Stimulated activated naive B cell treated with anti-CD40 and anti-IgM and Interleukin-4, amounts not matched to agents 10 μg/mL and 1 μg/mL and 100 μg/mL, for 72 hours (primary cell): ENCODE measurements at places on chromosomes 3 and 15.

DNA sequence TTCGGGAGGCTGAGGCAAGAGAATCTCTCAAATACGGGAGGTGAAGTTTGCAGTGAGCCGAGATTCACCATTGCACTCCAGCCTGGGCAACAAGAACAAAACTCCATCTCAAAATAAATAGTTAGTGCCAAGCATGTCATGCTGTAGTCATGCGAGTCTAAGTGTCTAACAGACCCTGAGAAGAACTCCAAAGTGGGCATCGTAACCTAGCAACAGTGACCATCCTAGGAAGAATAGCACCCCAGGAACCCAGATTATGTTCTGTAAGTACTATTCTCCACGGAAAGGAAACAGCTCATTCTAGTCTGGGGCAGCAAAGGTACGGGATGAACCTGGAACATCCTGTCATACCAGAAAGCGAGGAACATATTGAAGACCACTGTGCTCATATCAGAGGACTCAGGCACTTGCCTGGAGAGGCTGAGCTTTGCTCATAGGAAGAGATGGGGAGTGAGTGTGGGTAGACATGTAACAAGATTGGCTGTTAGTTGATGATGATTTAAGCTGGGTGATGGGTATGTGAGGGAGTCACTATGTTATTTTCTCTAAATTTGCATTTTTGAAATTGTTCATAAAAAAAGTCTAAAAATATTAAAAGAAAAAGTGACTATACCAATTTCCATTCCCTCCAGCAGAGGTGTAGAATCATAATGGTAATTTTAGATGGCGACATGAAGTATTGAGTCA is 31.7 kb downstream of the BCL2L10 start:
- peaks cover 7% of the 10 kb centered on the region for H3K27me3 ChIP-seq
- DNase-seq = no peak
- no peak overlapping the region for H3K4me3 ChIP-seq
- H3K4me1 ChIP-seq = peaks cover 24% of the 10 kb centered on the region
- H3K27ac ChIP-seq = no peak overlapping the region

- no peak overlapping the region for H3K4me3 ChIP-seq
- peaks cover 9% of the 10 kb centered on the region for H3K27me3 ChIP-seq
- H3K4me1 ChIP-seq = peaks cover 4% of the 10 kb centered on the region
- no peak overlapping the region for H3K27ac ChIP-seq
- DNase-seq = no peak
Observed at GRCh38 chr3:56938530-56938929, 121.9 kb upstream of the SPATA12 start.

DNA sequence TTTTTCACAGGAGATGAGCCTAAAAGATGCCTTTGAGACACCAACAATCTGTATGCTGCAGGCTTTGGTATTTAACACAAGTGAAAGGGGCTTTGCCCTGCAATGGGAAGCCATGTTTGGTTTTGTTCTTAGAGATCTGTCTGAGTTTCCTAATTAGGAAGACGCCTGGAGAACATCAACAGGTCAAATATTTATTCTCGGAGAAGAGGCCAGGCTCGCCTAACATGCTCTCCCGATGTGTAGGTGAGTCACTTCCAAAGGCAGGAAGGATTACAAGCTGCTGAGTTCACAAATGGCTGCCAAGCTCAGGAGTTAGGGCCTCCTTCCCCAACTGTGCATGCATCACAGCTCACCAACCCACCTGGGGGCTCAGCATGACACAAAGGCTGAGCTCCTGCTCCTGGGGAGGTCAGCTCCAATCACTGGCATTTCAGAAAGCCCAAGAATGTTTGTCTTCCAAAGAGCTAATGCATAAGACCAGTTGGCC is 119.5 kb upstream of the PRICKLE2 start:
- no peaks in the 10 kb centered on the region for H3K36me3 ChIP-seq
- H3K27me3 ChIP-seq = no peaks in the 10 kb centered on the region
- no peaks in the 10 kb centered on the region for H3K4me1 ChIP-seq
- no peak for DNase-seq
- no peak overlapping the region for H3K4me3 ChIP-seq
- no peak overlapping the region for H3K27ac ChIP-seq

DNA sequence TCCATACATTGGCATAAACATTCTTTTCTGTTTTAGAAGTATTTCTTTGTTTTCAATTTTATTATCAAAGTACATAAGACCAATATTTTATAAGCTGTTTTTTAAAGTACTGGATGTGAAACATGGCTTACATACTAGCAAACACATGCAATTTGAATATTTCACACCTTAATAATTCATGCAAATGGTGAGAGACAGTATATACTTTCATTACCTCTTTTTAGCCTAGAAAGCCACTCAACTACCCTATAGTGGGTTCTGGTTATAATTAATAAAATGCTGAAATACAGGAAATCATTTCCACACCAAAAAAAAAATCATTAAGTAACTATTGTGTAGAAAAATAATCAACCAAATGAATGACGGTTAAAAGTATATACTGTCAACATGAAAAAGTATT is 38.5 kb upstream of the MELTF start:
- DNase-seq = no peak
- no peaks in the 10 kb centered on the region for H3K27me3 ChIP-seq
- peaks cover 26% of the 10 kb centered on the region for H3K36me3 ChIP-seq
- H3K27ac ChIP-seq = no peak overlapping the region
- peaks cover 10% of the 10 kb centered on the region for H3K4me1 ChIP-seq

DNA sequence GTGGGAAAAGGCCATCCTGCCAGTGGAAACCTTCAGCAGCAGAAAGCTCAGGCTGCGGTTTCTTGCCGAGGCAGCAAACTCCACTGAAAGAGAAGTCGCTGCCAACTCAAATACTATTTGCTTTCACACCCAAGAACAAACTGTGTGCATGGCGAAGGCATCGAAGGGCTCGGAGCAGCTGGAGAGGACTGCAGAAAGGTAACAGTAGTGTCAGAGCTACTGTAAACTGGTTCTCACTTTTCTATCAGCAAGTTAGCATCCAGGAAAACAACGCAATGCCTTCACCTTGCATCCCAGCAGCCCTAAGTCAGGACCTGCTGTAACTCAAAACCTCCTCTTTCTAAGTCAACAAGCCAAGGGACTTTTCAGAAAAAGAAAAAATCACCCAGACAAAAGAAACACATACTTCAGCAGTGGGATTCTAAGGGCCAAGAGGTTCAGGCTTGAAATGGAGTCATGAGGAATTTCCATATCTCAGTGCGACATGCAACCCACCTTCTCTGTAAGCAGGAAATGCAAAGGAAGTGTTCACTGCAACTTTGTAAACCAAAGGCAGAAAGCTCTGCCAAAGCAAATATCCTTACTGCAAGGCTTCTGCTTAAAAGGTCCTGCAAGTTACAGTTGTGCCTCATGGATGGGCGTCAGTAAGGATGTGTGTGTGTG is 193.5 kb downstream of the FOXP1 start:
- H3K36me3 ChIP-seq = peaks cover 8% of the 10 kb centered on the region
- DNase-seq = no peak
- H3K27me3 ChIP-seq = no peaks in the 10 kb centered on the region
- peaks cover 77% of the 10 kb centered on the region for H3K4me1 ChIP-seq
- peak overlapping the region; percentile 75 for H3K4me3 ChIP-seq
- H3K27ac ChIP-seq = peak overlapping the region; percentile 92

DNA sequence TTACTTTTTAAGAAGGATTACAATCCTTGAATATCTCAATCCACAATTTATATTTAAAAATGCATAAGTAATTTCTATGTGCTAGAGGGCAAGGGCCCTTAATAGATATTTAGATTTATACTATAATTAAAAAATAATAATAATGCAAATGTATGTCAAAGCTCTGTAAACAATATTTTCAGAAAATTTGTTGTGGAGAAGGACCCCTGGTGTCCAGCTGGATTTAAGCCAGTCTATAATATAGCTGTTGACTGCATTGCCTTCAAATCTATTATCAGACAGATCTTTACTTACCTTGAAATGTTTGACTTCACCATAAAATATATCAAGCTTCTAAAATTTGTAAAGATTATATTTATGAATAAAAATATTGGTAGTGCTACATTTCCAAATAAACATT is 65.6 kb downstream of the ZBTB20 start:
- H3K27me3 ChIP-seq = no peaks in the 10 kb centered on the region
- H3K36me3 ChIP-seq = peaks cover 5% of the 10 kb centered on the region
- peaks cover 7% of the 10 kb centered on the region for H3K4me1 ChIP-seq
- no peak for DNase-seq

DNA sequence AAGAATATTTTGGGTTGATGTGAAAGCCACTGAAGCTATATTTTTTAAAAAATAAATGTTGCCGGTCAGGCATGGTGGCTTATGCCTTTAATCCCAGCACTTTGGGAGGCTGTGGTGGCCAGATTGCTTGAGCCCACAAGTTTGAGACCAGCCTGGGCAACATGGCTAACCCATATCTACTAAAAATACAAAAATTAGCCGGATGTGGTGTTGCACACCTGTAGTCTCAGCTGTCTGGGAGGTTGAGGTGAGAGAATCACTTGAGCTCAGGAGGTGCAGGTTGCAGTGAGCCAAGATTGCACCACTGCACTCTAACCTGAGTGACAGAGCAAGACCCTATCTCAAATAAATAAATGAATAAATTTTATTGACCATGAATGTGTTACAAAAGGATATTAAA is 39.6 kb downstream of the GOLM2 start:
- no peaks in the 10 kb centered on the region for H3K4me1 ChIP-seq
- H3K4me3 ChIP-seq = no peak overlapping the region

GRCh38 chr3:139201446-139202225 is 142.2 kb upstream of the MRPS22 start:
- peak overlapping the region; percentile 37 for H3K27ac ChIP-seq
- peaks cover 2% of the 10 kb centered on the region for H3K4me1 ChIP-seq
- no peak overlapping the region for H3K4me3 ChIP-seq
- no peak for DNase-seq
- H3K36me3 ChIP-seq = no peaks in the 10 kb centered on the region

- no peaks in the 10 kb centered on the region for H3K36me3 ChIP-seq
- peaks cover 36% of the 10 kb centered on the region for H3K27me3 ChIP-seq
- DNase-seq = no peak
- peaks cover 19% of the 10 kb centered on the region for H3K4me1 ChIP-seq
- no peak overlapping the region for H3K4me3 ChIP-seq
Observed at GRCh38 chr3:13198264-13198879, 125.1 kb upstream of the IQSEC1 start.

- H3K27ac ChIP-seq = no peak overlapping the region
- H3K36me3 ChIP-seq = no peaks in the 10 kb centered on the region
- H3K4me3 ChIP-seq = no peak overlapping the region
- no peak for DNase-seq
Observed at GRCh38 chr3:3984053-3984452, 184.8 kb downstream of the LRRN1 start.

- H3K4me1 ChIP-seq = no peaks in the 10 kb centered on the region
- H3K27ac ChIP-seq = no peak overlapping the region
- H3K27me3 ChIP-seq = peaks cover 41% of the 10 kb centered on the region
- H3K36me3 ChIP-seq = peaks cover 8% of the 10 kb centered on the region
- no peak overlapping the region for H3K4me3 ChIP-seq
- DNase-seq = no peak
Observed at GRCh38 chr3:129046037-129046731, 14.4 kb upstream of the GP9 start.

- peak overlapping the region; percentile 88 for H3K27ac ChIP-seq
- H3K4me3 ChIP-seq = peak overlapping the region; percentile 87
- H3K36me3 ChIP-seq = peaks cover 7% of the 10 kb centered on the region
- H3K4me1 ChIP-seq = peaks cover 19% of the 10 kb centered on the region
- no peaks in the 10 kb centered on the region for H3K27me3 ChIP-seq
Observed at GRCh38 chr15:40471105-40471807, 472 bp downstream of the CHST14 start.

DNA sequence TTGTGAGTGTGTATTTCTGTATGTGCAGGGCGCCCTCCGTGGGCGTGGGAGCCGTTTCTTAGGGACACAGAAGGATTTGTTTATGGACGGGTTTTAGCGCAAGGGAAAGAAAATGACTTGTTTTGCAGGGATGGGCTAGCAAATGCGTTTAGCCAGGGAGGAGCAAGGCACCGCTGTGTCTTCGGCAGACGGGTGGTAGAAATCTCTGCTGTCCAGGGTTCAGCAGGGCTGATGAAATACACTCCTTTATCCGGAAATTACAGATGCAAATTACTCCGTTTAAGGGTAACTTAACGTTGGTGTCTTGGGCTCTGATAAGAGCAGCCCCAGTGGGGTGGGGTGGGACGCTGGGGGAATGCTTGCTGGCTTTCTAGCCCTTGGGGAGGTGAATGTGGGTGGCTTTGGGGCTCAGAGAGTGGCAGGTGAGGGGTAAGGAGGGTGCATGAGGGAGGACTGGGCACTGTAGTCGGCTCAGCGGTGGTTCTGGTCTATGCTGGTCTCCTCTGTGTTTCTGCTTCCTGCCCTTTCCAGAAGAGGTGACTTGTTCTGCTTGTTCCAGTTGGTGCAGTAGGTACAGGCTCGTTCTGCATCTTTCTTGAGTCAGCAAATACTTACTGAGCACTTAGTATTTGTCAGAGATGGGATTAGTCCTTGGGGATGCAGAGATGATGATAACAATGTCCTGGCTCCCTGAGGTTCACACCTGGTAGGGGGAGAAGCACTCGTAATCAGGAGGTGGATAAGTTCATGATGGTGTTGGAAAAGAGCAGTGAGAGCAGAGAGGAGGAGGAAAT is 954 bp downstream of the SV2B start:
- H3K27me3 ChIP-seq = peaks cover 91% of the 10 kb centered on the region
- peak overlapping the region; percentile 84 for H3K4me3 ChIP-seq
- H3K4me1 ChIP-seq = peaks cover 17% of the 10 kb centered on the region
- H3K36me3 ChIP-seq = peaks cover 2% of the 10 kb centered on the region

DNA sequence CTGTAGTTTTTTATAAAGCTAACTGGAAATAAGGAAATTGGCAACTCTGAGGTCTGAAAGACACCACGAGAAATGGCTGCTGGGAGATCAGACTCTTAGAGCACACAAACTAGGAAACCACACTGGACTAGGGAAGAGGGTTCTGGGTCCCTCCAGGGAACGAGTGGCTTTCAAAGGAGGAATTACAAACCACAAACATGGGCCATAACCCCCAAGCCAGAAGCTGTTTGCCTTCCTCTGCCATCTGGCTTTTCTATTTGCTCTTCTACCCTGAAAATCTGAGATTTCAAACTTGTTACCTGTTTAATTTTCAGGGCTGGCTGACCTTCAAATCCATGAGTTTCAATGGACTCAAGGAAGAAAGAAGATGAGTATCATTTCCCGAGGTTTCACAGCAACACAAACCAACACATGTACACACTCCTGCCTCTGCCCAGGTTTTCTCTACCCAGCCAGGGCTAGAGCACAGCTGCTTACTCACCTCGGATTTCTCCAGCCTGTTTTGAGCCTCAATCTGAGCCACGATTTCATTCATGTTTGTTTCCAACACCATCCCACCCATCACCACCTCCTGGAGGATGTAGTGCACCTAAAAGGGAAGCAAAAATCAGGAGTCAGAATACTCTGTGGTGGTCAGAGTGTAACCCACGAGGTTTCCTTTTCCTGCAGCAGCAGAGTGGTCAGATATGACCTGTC is 22.6 kb upstream of the ANPEP start:
- no peaks in the 10 kb centered on the region for H3K27me3 ChIP-seq
- H3K4me3 ChIP-seq = no peak overlapping the region
- peaks cover 68% of the 10 kb centered on the region for H3K36me3 ChIP-seq
- H3K27ac ChIP-seq = no peak overlapping the region

- peaks cover 17% of the 10 kb centered on the region for H3K36me3 ChIP-seq
- H3K27me3 ChIP-seq = no peaks in the 10 kb centered on the region
- no peak overlapping the region for H3K27ac ChIP-seq
- no peak overlapping the region for H3K4me3 ChIP-seq
- DNase-seq = no peak
- peaks cover 9% of the 10 kb centered on the region for H3K4me1 ChIP-seq
Observed at GRCh38 chr3:197196192-197196591, 102.2 kb downstream of the DLG1 start.

GRCh38 chr15:49898575-49899283 is 220.3 kb downstream of the ATP8B4 start:
- DNase-seq = no peak
- no peaks in the 10 kb centered on the region for H3K27me3 ChIP-seq
- no peaks in the 10 kb centered on the region for H3K36me3 ChIP-seq
- H3K27ac ChIP-seq = no peak overlapping the region
